ENCODE measurements at places on chromosomes 1 and 21. TPM values are rescaled to one million over a fixed set of nuclear protein-coding genes. Genes with fewer than 3 reads are reported as not detected.

- DNase-seq = no peak
These were observed 409.9 kb upstream of the NFIA start for GRCh38 chr1:60672449-60672848.

DNA sequence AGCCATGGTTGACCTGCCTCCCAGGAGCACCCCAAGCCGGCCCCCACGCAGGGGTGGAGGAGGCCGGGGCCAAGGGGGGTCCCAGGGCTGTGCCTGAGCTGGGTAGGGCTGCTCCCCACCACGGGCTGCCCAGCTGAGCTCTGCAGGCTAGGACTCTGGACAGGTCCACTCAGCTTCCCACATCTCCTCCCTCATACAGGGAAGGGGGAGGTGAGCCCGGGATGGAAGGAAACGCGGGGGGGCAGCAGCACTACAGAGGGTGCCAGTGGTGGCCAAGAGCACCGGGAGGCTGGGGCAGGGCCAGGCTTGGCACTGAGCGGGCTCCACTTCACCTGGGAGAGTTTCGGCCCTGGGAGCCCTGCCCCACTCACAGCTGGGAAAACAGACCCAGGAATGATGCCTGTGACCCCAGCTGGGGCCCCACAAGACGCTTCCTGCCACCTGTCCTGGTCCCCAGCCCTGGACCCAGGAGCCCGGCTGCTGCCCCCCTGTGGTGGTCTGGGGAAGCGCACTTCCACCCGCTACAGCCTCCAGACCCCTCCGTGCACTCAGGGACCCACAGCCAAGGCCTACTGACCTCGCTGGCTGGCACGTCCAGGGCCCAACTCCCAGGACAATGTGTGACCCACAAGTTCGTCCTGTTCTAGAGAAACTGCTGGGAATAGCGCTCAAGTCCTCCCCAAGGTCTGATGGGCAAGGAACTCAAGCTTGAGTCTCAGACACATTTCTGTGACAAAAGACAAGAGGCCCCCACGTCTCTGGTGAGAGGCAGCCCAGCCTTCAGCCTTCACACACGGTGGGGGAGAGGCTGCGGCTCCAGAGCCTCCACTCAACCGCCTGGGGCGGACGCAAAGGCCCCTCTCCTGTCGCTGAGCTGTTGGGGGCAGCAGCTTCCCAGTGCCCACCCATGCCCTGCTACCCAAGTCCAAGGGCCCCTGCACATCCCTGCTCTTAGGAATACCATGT is 3.0 kb downstream of the AURKAIP1 start:
- DNase-seq = no peak

GRCh38 chr1:206944703-206945102 is 1.6 kb downstream of the PIGR start:
- DNase-seq = no peak

SPRR1A gene
- not detected for polyA plus RNA-seq

All from AG04450 (cell line).